ENCODE measurements at places on chromosomes 3 and 15.

- DNase-seq, result no peak
These were observed 97.1 kb upstream of the SLC6A6 start for GRCh38 chr3:14305324-14305723.

GRCh38 chr15:72536506-72536905, 62.4 kb downstream of the ARIH1 start:
- DNase-seq, result no peak

DNA sequence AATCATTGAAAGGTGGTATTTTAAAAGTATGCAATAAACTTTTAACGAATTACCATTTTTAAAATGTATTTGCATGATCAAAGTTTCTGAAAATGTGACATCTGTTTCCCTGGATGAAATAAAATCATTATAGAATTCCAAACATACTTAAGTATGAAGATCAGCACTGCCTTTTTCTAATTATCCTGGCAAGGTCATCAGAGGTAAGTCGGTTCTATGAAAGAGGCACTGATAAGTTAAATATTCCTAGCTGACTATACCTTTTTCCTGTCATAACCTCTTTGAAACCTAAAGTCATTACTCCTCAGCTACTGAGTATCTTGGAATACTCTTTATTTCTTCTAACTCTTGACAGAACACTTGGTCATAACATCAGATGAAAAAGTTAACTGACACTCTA, 406.1 kb upstream of the ALCAM start:
- no peak for DNase-seq

DNA sequence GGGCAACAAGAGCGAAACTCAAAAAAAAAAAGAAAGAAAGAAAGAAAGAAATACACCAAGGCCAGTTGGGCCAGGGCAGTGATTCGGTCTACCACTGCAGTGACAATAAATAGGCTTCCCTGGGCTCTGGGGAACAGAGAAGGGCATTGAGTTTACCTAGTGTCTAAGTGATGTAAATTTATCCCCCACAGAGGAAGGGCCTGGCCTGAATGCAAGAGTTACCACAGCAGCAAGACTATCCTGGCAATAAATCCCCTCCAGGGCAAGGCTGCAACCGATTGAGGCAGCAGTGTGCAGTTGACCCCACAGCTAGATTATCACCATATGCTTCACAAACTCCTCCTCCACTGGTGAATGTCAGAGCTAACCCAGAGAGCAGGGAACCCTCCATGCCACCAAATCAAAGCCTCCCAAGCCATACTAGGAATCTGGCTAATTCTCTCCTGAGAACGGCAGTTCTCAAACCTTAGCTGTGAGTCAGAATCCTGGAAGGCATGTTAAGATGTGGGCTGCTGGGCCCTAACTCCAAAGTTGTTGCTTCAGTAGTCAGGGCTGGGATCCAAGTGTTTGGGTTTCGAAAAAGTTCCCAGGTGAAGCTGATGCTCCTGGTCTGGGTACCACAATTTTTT, 64.3 kb upstream of the GATM start:
- DNase-seq, result no peak

DNA sequence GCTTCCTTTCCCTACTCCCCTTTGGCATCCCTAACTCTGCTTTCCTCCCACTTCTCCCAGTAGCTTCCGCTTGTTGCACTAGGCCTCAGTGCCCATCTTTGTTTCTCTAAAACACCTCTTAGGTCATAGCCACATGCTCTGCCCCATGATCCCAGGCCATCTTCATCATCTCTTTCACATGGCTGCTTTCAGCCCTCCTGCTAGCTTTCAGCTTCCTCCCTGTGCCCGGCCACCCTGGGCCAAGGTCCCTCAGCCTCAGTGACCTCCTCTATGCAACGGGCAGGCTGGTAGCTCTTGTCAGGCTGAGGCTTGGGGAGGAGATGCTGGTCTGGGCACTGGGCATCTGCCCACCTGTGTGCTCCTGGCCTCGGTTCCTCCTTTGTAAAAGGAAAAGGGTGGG, 2.3 kb downstream of the PLEKHO2 start:
- DNase-seq, result no peak

DNA sequence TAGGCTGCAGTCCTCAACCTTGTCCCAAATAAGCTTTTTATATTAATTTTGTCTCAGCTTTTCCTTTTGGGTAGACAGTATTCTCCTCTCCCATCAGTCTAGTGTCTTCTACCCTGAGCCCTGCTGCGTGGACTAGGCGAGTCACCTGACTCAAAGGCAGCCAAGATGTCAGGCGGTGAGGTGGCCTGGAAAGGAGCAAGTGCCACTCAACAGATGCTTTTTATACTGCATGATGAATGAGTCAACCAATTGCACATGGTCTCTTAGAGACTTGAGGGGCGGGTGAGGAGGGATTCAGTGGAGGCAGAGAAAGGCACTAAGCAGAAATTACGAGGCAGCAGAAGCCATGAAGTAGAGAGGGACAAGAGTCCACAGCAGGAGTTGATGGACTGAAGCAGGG, 95.9 kb downstream of the FRMD4B start:
- no peak for DNase-seq

DNA sequence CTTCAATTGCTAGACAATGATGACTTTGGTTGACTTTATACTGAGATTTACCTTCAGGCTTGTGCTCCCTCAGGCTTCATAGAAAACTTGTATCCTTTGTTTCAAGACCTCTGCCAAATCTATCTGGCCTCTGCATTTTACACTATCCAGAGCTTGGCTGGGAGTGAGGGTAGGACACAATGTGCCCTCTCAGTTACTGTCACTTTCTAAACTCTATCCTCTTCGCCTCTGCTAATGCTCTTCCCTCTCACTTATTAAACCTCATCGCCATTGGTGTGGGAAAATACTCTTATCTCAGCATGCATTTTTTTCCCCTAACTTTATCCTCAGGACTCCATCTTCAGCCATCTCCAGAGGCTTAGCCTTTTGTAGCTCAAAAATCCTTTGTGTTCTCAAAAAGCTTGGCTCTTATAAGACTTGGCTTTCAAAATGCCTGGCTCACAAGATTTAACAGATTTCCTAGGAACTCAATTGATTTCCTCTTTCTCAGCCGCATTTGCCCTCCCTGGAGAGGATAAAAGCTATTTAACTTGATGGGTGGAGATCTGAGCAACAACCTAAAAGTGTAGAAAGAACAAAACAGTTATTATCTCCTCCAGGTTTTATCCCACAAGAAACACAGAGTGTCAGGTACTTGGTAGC, 28.3 kb downstream of the SUCNR1 start:
- DNase-seq, result no peak

DNA sequence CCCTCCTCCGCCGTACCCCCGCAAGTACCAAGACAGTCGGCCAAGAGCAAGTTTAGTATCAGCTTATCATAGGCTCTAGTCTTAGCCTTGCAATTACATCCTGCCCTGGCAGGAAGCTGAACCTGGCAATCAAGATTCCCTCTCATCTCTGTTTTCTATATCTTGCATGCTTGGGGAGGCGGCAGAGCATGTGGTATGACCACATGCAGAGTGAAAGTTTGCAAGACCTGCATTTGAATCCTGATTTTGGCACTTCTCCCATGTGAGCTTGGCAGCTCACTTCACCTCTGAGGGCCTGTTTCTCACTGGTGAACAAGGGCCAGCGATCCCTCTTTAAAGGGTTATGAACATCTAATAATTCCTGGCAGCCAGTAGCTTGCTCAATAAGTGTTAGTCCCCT, 106.1 kb upstream of the FRMD4B start:
- no peak for DNase-seq
